Type B pancreatic cell (in vitro differentiated cells): ENCODE measurements at places on chromosomes 1 and 21.
A peak's percentile ranks its signal among the peaks of the same experiment; 100 is the strongest.

GRCh38 chr1:11882814-11883538 is 24.2 kb upstream of the NPPB start:
- DNase-seq: no peak

DNA sequence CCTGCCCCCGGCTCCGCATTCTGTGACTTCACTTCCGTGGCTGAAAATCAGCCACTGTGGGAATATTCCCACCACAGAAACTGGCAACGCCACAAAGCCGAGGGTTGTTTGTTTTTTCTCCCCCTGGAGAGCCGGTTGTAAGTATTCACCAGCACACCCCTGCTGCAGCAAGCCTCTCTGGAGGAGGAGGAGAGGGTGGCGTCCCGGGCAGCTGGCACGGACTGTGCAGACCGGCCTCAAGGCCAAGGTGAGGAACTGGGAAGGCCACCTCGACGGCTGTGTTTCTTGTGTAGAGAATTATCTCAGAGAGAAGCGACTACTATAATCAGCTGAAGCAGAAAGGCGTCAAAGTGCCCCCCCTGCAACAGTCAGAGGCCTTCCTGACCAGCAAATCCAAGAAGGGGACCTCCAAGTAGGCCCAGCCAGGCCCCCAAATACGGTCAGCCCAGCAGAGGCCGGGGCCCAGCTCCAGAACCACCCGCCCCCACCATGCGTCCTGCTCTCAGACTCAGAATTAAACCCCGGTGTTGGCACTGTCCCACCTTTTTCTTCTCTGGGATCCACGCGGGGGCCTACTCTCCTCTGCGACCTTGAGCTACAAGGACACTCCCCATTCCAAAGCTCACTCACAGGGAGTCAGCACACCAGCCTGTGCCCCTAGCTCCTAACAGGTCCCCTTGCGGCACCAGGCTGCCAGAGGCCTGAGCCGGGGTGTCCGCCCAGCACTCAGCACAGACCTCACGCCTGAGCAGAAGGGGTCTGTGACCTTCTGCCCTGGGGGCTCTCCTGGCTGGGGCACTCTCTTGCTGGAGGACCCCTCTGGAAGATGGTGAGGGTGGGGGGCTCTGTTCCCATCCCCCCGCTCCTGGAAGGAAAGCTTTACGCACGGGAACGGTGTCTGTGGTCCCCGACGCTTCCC is 1.2 kb upstream of the SMIM1 start:
- no peak for DNase-seq

DNA sequence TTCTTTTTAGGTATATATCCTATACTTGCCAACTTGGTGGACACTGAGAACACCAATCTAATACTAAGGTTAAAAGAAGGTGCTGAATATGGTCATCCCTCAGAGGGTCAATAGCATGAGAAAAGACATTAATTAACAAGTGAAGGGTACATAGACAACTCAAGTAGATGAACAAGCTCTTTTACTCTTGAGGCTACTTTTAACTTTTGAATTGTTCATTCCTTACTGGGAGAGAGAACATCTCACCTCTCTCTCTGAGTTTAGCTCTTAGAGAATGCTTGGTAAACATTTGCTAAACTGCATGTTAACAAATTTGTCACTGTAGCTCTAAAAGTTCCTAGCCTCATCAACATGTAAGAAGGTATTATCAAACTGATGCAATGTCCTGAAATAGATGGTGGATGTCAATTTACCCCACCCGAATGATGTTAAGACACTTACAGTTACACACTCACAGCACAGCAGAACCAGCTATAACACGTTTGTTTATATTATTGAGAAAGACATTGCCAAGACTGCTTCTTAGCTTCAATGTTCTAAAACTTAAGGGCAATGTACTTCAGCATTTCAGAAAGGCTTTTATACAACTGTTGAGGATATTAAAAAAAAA is 35.9 kb downstream of the HEATR1 start:
- no peak for DNase-seq

- no peak for DNase-seq
Measured at GRCh38 chr1:193342811-193343210, 156.4 kb upstream of the B3GALT2 start.

GRCh38 chr1:85317560-85317959 is 41.1 kb upstream of the BCL10 start:
- DNase-seq: no peak

DNA sequence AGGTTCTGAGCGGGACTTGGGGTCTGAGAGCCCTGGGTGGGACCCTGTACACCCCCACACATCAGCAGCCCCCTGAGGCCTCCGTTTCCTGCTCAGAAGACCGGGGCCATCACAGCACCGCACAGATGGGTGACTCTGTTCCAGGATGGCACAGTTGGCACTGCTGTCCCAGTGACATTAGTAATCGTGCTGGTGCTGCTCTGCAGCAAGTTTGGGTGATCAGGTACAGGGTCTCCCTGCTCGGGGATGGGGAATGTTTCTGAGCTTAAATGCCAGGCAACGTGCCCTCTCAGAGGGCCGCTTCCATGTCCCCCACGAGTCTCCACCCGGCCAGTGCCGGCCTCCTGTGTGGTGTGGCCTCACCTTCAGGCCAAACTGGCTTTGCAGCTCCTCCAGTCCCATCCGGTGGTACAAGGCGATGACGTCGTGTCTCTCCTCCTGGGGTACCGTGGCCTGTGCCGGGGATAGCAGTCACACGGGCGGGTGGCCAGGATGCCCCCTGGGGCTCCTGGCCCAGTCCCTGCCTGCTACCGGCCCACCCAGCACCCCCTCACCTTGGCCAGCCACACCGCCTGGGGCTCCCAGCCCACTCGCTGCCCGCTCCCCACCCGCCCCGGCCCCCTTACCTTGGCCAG is 17.1 kb downstream of the PRXL2B start:
- DNase-seq: peak; percentile 65

DNA sequence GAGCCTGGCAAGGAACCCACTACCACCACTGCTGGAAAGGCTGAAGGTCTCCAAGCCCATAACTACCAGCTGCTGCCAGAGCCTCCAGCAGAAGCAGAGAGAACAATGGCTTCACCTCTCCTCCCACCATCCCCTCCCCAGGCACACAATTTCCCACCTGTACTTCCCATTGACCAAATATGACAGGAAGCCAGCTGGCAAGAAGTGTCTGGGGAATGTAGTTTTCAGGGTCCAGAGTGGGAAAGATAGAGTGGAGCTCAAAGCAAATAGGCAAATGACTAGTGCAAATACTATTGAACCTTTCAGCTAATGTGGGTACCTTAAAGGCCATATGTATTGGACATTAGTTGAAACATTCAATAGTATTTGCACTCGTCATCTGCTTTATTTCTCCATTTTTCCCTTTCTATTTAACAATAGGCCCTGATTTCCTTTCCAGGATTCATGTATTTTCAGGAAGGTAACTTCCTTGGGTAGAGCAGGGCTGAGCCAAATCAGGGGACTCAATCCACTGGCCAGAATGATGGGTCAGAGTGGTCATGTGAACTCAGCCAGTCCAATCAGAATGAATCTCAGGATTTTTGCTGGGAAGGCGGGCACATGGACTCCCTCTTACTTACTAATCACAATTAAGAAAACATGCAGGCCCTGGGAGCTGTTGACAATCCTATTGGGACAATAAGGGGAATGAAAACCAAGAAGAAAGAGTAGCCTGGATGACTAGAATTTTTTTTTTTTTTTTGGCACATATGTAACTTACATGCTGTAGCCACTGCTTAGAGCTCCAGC is 12.1 kb upstream of the NFYC start:
- DNase-seq: peak; percentile 25

GRCh38 chr1:212073490-212073889 is 37.9 kb downstream of the DTL start:
- no peak for DNase-seq

DNA sequence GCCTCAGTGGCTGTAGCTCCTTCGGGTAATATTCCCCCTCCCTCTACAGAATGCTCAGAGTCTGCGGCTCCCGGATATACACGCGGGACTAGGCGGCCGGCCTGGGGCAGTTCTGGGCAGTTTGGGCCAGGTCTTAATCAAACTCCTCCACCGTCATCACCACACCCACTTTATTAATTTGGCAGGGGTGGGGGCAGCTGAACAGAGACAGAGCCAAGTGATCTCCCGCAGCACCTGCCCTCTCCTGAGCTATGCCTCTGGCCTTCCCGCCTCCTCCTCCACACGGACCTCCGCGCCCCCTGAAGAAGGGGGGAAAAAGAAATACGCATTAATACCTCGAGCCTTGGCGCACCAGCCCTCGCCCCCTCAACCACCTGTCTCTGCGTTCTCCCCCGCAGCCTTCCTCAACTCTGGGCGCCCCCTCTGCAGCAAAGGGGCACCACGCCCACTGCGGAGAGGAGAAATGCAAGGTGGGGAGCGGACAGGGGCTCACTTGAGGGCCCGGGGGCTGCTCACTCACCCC is 42.6 kb downstream of the CD34 start:
- no peak for DNase-seq

- DNase-seq: no peak
Measured at GRCh38 chr1:241622669-241623068, 17.5 kb downstream of the CHML start.

- DNase-seq: no peak
Measured at GRCh38 chr1:178039891-178040290, 54.0 kb upstream of the RASAL2 start.

GRCh38 chr1:246483569-246483933 is 23.5 kb downstream of the SMYD3 start:
- no peak for DNase-seq

GRCh38 chr1:22976461-22977243 is 4.0 kb upstream of the LACTBL1 start:
- DNase-seq: no peak

- DNase-seq: peak; percentile 87
Measured at GRCh38 chr1:153494976-153495535, 34.6 kb upstream of the S100A7 start.

- no peak for DNase-seq
Measured at GRCh38 chr1:43396059-43396458, 6.4 kb downstream of the SZT2 start.

GRCh38 chr1:209063767-209064659 is 519.5 kb upstream of the CAMK1G start:
- no peak for DNase-seq

GRCh38 chr1:87791931-87792740 is 463.5 kb downstream of the LMO4 start:
- no peak for DNase-seq

GRCh38 chr1:201019321-201019977 is 4.1 kb downstream of the KIF21B start:
- no peak for DNase-seq

DNA sequence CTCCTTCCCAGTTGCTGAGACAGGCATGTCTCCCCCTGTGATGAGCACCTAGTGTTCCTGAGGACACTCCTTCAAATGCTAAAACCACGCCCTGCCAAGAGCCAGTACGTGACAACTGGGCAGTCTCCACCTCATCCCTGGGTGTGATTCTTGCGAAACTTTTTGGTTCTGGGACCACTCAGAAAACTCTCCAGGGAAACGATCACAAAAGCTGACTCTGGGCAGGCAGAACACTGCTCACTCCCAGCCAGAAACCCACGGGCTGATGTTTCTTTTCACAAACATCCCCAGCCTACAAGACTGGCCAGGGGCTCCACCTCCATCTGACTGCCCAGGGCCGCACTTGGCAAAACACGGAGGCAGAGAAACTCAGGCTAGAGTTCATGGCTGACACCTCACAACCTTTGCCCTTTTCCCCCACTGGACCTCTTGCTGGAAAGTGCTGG is 24.4 kb downstream of the DHRS3 start:
- DNase-seq: no peak

DNA sequence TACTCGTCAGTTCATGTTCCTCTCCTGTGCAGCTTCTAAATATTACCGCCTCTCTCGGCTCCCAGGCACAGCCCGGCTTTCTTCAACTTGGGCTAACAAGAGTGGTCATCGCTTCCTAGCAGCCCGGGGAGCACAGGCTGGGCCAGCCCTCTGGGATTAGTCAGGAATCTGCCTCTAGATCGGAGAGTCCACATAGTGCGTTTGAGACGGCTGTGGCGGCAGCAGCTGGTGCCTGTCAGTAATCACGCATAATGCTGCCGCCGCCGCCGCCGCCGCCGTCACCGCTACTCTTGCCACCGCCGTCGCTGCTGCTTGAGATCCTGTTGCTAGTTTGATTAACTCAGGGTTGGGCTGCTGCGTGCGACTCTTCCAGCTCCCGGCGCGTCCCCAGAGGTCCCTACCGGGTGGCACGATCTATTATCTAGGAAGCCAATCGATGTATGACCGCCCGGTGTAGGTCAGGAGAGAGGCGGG is at the start of gene RXRG:
RXRG (minus strand) TSS at position 230 of the 474 bp plus-strand sequence. CDS start 233 bp downstream, outside the sequence.
- DNase-seq: no peak

DNA sequence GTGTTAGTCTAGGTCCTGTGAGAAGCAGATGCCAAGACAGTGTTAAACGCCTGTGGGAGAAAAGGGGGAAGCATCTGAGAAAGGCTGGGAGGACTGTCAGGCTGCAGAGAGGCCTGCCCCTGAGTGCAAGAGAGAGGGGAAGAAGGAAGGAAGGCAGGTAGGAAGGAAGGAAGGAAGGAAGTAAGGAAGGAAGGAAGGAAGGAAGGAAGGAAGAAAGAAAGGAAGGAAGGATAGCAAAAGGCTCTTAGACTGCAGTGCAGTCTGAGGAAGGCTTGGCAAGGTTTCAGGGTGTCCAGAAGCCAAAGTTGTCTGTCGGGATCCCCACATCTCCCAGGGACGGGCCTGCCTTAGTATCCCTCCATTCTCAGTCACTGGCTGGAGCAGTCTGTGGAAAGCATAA is 82.6 kb downstream of the SPATA46 start:
- DNase-seq: no peak

DNA sequence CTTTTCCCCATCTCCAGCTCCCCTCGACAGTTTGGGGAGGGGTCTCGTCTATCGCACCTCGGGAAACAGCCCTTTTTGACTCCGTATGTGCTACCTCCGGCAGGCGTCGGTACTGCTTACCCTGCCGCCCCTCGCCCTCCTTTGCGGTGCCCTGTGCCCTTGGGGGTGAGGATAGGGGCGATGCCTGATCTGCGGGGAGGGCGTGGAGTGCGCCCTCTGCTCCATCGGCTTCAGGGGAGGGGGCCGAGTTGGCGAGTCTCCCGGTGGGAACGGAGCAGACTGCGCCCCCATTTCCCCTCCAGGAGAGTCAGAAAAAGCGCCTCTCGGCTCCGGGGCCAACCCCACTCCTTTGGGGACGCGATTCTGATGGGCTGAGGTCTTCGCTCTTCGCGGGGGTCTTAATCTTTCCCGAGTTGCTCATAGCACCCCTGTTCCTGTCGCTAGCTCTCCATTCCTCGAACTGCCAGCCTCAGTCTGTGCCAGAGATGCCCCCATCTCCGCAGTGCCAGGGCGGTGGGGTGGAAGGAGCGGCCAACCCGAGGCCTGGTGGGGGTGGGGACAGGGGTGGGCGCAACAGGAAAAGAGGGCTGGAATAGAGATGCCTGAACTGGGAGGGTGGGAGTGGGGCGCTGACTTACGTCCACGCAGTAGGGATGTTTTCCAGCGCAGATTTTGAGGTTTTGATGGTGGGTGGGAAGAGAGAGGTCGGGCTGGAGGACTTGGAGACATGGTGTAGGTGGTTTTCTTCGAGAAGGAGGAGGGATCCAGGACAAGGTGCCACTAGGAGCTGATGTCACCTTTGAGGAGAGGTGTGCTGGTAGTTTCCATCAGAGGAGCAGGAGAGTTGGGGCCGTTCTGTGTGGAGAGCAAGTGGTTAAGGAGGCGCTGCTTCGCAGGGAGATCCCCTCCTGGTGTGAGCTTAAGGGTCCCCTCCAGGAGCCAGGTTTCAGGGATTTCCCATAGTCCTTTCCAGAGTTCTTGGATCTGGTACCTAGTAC is 674 bp downstream of the PPFIA4 start:
- DNase-seq: no peak
